Mesenchymal stem cell (in vitro differentiated cells and primary cell): ENCODE measurements at places on chromosomes 7 and 10.

GRCh38 chr10:62852961-62853702 lies 37.0 kb upstream of the EGR2 start:
- no peak for DNase-seq

DNA sequence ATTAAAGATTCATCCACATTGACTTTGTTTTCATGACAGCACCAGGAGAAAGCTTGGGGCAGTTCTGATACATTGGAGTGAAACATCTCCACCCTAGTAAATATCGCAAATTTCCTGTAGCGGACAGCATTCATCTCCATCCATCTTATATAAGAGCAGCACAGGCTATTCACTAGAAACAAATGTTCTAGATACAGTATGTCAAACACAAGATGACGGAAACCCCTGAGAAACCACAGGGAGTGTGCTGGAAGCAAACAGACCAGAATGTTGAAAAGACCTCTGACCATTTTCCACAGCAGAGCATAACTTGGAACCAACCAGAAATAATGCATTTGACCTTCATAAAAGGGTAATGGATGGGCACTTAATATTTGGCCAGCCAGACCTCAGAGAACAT lies 343.9 kb downstream of the SORCS1 start:
- DNase-seq, result no peak

DNA sequence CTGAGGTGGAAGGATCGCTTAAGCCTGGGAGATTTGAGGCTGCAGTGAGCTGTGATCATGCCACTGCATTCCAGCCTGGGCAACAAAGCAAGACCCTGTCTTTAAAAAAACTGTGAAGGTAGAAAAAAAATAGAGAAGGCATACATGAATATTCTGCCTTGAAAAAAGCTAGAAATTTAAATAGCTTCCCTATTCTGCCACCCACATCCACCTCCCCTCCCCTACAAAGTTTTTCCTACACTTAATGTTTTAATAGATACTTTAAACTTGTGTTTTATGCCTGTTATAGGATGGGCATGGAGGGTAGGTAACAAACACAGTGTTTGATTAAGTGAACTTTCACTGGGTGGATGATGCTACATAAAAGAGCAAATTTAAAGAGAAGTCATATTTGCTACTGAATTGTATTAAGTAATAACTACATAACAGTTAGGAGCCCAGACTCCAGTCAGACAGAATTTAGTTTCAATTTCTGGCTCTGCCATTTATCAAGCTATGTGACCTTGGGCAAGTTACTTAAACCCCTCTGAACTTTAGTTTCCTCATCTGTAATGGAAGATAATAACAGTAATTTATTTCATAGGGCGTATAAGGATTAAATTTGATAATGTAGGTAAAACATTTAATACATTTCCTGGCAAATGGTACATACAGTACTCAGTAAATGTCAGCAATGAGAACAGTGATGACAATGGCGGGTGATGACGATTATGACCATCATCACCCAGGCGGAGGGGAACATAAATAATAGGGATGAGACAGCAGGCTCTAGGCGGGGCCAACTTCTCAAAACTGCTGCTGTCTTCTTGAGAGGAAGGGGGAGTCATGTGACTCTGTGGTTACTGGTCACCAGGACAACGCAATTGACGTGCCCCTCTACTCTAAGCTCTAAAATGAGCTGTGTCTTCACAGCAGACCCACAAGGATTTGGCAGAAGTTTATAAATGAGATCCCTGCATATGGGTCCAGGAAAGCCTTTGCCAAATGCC lies 15.8 kb downstream of the DNMBP start:
- peak; percentile 98 for DNase-seq

GRCh38 chr10:30355601-30356000 lies 6.5 kb upstream of the MTPAP start:
- no peak for DNase-seq

DNA sequence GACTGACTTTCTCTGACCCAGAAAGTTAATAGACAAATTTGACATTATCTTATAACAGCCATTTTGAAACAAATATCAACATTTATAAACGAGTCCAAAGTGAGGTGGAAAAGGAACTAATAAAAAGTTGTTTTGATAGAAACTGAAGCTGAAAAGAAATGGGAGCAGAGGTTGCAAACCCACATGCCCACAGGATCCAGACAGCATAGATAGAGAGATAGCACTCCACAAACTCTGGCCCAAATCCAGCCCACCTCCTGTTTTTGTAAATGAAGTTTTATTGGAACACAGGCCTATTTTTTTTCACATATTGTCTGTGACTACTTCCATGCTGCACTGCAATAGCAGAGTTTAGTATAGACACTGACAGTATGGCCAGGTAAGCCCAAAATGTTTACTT lies 171.9 kb downstream of the PRKG1 start:
- no peak for DNase-seq

- DNase-seq, result no peak
Measured at GRCh38 chr7:42720012-42720411, 191.9 kb downstream of the C7orf25 start.
